NCI-H510A treated with DMSO at 0.1 percent for 48 hours (cell line): ENCODE measurements at places on chromosomes 16 and 17.

DNA sequence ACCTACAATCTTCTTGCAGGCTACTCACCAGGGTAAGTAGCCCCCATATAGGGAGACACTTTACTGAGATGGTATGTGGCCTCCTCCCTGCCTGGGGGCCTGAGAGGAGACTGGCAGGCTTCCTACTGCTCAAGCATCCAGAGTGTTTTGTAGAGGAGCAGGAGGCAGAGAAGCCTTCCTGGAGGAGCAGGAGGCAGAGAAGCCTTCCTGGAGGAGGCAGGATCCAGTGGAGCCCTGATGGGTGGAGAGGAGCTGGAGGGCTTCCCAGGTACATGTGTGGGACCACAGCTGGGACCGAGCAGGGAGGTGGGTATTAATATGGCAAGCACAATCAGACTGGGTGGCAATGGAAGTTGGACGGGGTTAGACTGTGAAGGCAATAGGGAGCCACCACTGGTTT is 2.1 kb upstream of the ADGRG5 start:
- no peak for DNase-seq

GRCh38 chr17:29155227-29155965 is 24.8 kb downstream of the MYO18A start:
- DNase-seq = peak; percentile 11

DNA sequence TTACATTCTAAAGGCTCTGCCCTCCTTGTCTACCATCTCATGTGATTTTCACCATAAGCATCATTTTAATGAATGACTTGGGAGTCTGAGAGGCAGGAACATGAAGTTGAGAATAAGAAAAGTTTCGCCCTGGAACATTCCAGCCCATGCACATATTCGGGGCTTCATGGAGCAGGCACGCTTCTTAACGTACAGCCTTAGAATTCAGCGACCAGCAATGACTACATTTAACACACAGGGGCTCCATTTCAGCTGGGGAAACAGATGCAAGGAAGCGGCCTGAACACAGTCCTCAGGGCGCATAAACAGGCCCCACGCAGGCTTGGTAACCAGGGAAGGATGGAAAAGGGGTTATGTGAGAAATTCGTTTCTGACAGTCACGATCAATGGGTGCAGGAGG is 357.4 kb downstream of the SLC39A11 start:
- no peak for DNase-seq

- no peak for DNase-seq
Observed at GRCh38 chr16:19808061-19808641, 76.5 kb downstream of the GPRC5B start.

- no peak for DNase-seq
Observed at GRCh38 chr16:71974068-71974818, 26.0 kb downstream of the PKD1L3 start.

- DNase-seq = no peak
Observed at GRCh38 chr16:2432801-2433505, 3.7 kb downstream of the CCNF start.

GRCh38 chr16:8685617-8686016 is 11.2 kb downstream of the ABAT start:
- peak; percentile 19 for DNase-seq

- no peak for DNase-seq
Observed at GRCh38 chr17:18041776-18042175, 2.6 kb downstream of the GID4 start.

DNA sequence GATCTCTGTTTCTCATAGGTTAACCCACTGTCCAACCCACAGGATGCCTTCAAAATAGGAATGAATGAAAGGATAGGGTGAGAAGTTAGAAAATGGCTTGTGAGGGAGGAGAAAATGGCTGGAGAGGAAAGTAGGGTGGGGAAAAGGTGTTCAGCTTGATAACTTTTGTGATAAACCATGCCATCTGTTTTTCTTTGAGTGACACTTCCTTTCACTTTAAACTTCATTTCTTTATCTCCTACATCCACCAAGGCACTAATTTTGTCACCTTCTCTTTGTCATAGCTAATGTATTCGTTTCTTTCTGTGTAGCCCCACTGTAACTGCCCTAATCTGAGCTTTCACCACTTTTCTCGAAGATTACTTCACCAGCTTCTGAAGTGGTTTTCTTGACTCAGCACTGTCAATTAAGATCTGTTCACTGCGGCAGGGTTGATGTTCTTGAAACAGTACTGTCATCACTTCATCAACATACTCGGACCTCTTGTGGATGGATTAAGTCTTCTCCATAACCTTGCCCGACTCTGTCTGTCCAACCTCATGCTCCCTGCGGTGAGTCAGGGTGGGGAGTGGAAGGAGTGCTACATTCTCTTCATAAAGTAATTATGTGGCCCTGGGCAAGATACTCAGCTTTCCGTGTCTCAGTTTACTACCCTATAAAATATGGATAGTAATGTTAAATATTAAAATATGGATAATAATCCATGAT is 5.5 kb upstream of the KRT10 start:
- no peak for DNase-seq

DNA sequence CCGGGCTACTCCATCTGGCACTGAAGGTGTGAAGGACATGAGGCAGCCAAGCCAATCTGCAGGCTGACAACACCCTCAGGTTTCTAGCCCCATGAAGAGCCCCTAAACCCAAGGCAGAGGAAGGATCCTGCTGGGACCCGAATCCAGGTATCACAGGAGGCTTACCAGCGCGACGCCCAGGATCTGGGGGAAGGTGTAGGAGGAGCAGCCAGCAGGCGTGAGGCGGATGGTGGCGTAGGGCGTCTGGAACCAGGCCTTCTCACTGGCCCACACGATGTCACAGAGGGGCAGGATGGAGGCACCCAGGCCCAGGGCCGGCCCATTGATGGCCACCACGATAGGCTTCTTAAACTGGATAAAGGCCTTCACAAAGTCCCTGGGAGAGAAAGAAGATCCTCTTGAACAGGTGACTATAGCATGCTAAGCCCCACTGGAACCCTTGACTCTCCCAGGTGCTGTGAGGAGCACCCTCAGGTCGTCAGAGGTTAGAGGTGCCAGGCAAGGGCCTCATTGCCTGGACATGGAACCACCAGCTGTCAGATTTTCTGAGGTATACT is 71.7 kb downstream of the DYNLRB2 start:
- no peak for DNase-seq

- DNase-seq = no peak
Observed at GRCh38 chr16:30722443-30722842, 23.5 kb downstream of the SRCAP start.

DNA sequence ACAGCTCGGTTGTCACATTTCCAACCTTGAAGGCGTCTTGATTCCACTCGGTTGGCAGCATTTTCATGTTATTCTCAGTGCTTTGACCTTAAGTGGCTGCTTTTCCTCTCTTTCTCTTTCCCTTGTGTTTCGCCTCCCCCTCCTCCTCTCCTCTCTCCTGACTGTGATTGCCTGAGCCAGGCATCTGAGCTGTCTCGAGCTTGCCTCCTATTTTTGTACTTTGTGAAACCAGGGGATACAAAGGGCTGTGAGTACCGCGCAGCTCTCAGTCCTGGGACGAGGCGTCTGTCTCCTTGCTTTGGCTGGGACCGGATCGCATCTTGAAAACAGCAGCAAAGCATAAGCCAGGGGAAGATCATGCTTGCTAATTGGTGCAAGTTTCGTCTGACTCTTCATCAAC is 48.8 kb upstream of the SDK2 start:
- no peak for DNase-seq

DNA sequence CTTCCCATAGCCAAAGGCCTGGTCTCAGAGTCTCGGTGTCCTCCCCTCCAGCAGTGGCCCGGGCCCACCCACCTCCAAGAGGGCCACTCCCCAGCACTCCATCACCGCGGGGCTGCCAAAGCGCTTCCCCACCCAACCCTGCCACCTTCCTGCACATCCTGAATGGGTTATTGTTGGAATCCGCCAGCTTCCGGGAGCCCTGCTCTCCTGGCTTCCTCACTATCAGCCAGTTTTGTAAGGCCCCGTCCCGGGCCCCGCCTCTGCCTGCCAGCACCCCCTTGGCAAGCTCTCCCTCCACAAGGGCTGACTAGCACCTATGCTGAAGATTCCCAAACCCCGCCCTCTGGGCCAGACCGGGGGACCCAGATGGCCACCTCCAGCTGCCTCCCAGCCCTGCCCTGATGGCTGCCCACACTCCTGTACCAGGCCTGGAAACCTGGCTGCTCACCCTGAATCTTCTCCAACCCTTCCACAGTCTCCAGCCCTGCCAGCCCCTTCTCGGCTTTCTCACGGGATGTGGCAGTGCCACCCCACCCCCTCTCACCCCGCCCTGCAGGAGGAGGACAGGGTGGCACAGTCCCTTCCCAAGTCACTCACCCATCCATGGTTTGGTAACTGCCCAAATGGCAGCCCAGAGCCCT is 14.4 kb downstream of the MYBBP1A start:
- DNase-seq = no peak
